ENCODE measurements at places on chromosomes 16 and 17. TPM values are rescaled to one million over a fixed set of nuclear protein-coding genes. Genes with fewer than 3 reads are reported as not detected.

DNA sequence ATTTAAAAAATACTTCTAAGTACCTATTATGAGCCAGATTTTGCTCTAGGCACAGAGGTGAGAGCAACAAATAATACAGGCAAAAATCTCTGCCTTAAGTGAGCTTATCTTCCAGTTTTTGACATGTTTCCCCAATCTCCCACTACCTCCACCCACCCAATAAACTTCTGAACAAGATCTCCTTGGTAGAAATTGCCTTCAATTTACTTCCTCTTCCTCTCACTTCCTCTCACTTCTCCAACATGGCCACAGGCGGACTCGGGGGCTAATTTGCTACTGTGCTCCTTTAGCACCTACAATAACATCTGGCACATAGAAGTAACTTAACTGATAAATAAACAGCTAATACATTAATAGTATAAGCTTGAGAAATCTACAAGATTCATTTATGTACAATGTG lies 82.6 kb downstream of the CACNG1 start:
- no peak for DNase-seq

The KRTAP4-4 gene
- not detected for total RNA-seq

The ACSM3 gene
- total RNA-seq: 0.47 TPM

DNA sequence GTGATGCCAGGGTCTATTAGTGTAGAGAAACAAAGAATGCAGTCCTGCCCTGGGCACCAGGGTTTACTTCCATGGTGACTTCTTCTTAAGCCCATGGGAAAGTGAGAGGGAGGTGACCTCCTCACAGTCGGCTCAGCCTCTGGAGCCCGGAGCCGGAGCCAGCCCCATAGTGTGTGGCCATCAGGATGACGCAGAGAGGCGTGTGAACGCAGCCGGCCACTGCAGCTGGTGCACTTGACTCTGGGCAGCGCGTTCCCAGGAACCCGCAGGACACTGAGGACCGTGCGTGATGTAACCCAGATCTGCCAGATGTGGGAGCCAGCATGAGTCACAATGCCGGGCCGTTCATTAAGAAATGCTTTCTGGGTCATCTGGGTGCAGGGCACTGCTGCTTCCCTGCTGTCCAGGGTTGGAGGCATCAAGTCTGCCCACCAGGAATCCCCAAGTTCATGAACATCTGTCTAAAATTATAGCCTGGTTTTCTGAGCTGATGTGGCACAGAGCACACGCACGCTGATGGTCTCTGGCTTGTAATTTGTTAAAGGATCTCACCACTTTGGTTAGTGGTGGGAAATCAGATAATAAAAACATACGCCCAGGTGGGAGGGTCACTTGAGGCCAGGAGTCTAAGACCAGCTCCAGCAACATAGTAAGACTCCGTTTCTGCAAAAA lies 114.1 kb downstream of the PITPNC1 start:
- peak; percentile 76 for DNase-seq

The SCGB1C2 gene
- total RNA-seq: not detected

The KCNAB3 gene
- total RNA-seq: 2.7 TPM

- peak; percentile 28 for DNase-seq
Observed at GRCh38 chr16:55494994-55495421, 13.9 kb upstream of the LPCAT2 start.

DNA sequence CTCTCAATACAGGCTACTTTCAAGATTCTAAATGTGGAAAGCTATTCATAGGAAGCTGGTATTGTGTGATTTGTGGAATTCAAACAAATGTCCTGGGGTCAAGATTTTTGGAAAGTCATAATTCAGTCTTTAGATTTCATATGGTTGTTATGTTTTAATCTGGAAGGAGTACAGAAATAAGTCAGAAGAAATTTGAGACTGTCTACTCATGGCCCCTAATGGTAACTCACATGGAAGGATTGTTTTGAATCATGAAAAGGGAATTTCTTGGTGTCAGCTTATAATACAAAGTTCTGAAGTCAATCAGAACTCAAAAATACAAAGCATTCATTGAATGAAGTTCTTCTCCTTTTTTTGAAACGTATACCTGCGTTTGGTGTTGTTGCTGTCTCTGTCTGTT lies 3.1 kb downstream of the KCNJ2 start:
- no peak for DNase-seq

The CACNG1 gene
- 0.47 TPM for total RNA-seq

The SLC6A4 gene
- 2.2 TPM for total RNA-seq

DNA sequence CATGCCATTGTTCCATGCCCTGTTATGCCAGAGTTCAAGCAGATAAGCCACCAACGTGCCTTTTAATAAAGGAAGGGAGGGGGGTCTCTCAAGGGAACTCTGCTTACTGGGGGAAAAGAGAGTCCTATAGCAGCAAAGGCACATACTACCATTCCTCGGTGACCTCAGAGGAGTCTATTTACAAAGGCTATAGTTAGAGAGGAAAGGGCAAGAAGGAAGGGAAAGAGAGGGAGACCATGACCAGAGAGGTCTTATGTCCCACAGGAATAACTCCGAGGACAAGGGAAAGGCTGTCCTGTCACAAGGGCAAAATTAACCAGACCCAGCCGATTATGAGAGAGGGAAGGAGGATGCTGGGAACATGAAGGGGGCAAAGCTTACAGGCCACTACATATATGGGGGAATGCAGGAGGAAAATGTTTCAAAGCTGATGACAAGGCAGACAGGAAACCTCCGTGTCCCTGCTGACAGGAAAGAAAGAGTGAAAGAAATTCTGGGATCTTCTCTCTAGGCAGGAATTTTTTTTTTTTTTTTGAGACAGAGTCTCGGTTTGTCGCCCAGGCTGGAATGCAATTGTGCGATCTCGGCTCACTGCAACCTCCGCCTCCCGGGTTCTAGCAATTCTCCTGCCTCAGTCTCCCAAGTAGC lies 51.5 kb downstream of the HIC1 start:
- DNase-seq: no peak

DNA sequence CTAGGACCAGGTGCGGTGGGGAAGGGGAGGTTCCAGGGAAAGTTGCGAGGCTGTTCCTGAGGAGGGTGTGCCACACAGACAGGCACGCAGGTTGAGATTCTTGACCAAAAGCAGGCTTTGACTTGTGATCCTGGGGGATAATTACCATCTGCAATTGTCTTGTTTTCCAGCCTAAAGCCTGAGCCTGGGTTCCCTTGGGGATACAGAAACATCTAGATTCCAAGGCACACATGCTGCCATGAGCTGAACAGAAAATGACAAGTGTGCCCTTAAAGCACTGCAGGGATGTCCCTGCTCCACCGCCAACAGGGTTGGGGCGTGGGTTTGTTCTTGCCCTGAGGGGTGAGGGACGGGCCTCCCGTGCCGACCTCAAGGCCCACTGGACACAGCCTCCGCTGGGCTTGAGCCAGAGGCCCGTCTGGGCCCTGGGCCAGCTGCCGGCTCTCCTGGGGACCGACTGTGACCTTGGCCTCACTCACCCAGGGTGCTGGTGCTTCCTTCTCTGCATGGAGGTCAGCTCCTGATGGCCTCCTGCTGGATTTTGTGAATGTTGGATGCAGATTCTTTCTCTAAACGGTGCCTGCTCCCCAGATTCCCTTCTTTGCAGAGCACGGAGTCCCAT lies 14.0 kb downstream of the CA5A start:
- no peak for DNase-seq

DNA sequence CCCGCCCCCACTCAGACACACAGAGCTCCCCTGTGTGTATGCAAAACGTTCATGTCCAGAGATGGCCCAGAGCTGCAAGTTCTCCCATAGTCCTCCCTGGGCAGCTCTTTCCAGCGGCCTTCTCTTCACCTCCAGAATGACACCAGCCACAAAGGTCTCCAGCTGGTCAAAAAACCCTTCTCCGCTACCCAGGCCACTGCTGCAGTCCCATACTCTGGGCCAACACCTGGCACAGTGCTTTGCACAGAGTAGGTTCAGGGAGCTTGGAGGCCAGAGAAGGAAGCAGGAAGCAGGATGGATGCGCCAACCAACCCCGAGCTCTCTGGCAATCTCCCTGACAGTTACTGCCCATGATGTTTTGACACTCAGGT lies 1.1 kb upstream of the STAT5B start:
- no peak for DNase-seq

GRCh38 chr16:6646891-6647290 lies 685.8 kb upstream of the RBFOX1 start:
- no peak for DNase-seq

The CCT6B gene
- 2.3 TPM for total RNA-seq

The MT1X gene
- 14.5 TPM for total RNA-seq

- DNase-seq: no peak
Observed at GRCh38 chr17:49762151-49762941, 1.6 kb downstream of the FAM117A start.

DNA sequence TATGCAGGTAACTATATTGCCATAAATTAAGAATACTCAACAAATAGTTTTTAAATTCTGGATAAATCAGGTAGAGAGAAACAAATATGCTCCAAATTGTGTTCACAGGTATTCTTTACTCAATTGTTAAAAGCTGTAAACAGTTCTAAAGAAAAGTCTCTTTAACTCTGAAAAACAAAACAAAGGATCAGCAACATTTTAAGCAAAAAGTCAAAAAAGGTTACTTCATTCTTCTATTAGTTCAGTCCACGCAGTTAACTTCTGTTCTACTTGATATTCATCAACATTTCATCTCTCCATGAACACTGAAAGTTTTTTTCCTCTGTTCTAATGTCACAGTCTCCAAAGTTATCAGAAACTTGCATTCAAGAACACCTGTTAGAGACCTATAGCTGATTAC lies 47.9 kb downstream of the SCPEP1 start:
- no peak for DNase-seq

GRCh38 chr17:82710499-82711232 lies 5.8 kb upstream of the FN3KRP start:
- no peak for DNase-seq

- no peak for DNase-seq
Observed at GRCh38 chr17:4108397-4108796, 34.4 kb downstream of the ZZEF1 start.

The MARVELD3 gene
- 0.47 TPM for total RNA-seq

The SULT1A2 gene
- not detected for total RNA-seq

GRCh38 chr17:76575570-76575969 lies 10.1 kb downstream of the ST6GALNAC2 start:
- DNase-seq: no peak

The GHDC gene
- 5.5 TPM for total RNA-seq

The TMEM114 gene
- total RNA-seq: not detected

- no peak for DNase-seq
Observed at GRCh38 chr16:8764525-8765250, 32.8 kb downstream of the TMEM186 start.

GRCh38 chr16:17160920-17161431 lies 309.8 kb downstream of the XYLT1 start:
- no peak for DNase-seq

GRCh38 chr17:78971756-78972506 lies 7.8 kb downstream of the LGALS3BP start:
- DNase-seq: no peak

GRCh38 chr16:1830213-1830612 lies 3.2 kb downstream of the FAHD1 start:
- no peak for DNase-seq
